Activated naive CD8-positive, alpha-beta T cell treated with anti-CD3 and anti-CD28 coated beads, Interleukin-2, amount 10 ng/mL, durations not matched to agents 7 days and 5 days (primary cell): ENCODE measurements at places on chromosomes 7 and 10. TPM values are rescaled to one million over a fixed set of nuclear protein-coding genes. Genes with fewer than 3 reads are reported as not detected.

- DNase-seq = no peak
These were observed 23.9 kb downstream of the OPALIN start for GRCh38 chr10:96334616-96335526.

- DNase-seq = no peak
These were observed 973.0 kb upstream of the GHITM start for GRCh38 chr10:83166344-83166743.

DNA sequence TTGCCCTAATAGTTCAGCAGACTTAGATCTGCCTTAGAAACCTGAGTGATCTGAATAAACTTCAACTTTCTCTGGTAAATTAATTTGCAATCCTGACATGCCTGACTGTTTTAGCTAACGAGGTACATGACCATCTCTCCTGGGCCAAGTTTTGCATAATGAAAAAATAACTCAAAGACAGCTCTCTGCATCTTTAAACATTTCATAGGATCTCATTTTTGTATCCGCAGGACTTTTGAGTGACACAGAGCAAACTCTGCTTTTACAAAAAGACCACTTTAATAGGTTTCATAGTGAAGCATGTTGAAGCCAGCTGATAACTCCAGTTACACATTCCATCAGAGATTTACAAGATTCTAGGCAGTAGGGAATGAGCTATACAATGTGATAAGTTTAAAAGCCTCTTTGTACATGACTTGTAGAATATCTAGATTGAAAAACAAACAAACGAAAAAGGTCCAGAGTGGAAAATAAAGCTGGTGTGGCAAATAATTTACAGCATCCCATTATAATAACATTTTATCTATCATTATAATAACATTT lies 2.1 kb downstream of the PRKG1 start:
- DNase-seq = no peak

GRCh38 chr7:121873289-121874194 lies 581 bp downstream of the PTPRZ1 start:
- no peak for DNase-seq

GRCh38 chr10:103676058-103676785 lies 179.2 kb downstream of the SH3PXD2A start:
- DNase-seq = no peak

- DNase-seq = no peak
These were observed 1158.5 kb upstream of the C7orf33 start for GRCh38 chr7:147432079-147432478.

DNA sequence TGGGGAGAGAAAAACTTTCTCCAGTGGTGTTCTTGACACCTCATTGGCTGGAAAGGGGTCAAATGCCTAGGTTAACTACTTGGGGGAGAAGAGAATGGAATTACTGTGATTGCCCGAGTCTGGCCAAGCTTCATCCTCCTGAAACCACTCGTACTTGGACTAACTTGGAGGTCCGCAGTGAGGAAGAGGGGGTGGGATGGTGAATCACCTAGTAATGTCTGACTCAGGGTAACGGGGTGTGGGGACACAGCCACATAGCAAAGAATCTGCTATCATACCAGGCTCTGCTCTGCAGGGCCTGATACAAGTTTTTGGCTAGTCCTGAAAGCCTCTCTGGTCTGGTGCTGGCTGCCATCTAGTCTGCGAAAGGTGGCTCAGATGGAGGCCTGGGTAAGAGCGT lies 190.9 kb downstream of the RPS24 start:
- DNase-seq = no peak

GRCh38 chr10:11176746-11177145 lies 159.1 kb downstream of the CELF2 start:
- no peak for DNase-seq

DNA sequence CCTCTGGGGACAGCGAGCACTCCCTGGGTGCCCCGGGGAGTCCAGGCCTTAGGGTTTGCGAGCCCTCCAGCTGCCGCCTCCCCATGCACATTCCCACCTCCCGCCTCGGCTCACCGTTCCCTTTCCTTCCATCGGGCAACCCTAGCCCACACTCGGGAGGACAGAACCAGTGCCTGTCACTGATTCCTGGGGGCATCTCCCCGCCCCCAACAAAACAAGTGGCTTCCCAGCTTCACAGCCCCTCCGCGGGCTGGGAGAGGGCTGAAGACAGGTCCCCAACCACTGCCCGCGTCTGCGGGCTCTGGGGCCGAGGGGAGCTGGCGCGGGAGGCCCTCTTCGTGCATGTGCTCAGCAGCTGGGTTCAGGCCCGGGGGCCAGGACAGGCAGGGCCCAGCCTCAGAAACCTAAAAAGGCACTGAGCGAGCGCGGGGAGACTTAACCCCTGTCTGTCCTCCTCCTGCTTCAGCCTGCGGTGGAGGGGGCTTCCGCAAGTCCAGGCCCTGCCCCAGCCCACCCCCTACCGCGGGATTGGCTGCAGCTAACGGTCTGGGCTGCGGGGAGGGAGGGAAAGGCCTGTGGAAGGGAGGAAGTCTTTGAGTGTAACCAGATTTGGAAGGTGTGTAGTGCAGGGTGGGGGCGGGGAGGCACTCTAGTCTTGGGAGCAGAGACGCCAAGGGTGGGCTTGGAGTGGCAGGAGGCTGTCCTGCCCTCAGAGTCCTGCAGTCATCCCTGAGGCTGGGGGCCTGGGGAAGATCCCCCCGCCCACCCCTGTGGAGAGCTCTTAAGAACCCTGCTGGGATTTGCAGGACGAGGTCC lies 1.2 kb downstream of the FLNC start:
- no peak for DNase-seq

PTPN20 gene
- 2.4 TPM for total RNA-seq

TUBGCP2 gene
- total RNA-seq = 69.3 TPM

OR2A12 gene
- total RNA-seq = not detected

CADPS2 gene
- not detected for total RNA-seq

TAS2R41 gene
- not detected for total RNA-seq

ANXA8L1 gene
- 0.17 TPM for total RNA-seq

ADIRF gene
- total RNA-seq = not detected
